Endothelial cell of umbilical vein (primary cell): ENCODE measurements at places on chromosomes 1 and 21.

- DNase-seq, result no peak
Measured at GRCh38 chr21:31543191-31543590, 116.3 kb upstream of the SOD1 start.

- DNase-seq, result no peak
Measured at GRCh38 chr1:99970713-99971255, 988 bp downstream of the SLC35A3 start.

DNA sequence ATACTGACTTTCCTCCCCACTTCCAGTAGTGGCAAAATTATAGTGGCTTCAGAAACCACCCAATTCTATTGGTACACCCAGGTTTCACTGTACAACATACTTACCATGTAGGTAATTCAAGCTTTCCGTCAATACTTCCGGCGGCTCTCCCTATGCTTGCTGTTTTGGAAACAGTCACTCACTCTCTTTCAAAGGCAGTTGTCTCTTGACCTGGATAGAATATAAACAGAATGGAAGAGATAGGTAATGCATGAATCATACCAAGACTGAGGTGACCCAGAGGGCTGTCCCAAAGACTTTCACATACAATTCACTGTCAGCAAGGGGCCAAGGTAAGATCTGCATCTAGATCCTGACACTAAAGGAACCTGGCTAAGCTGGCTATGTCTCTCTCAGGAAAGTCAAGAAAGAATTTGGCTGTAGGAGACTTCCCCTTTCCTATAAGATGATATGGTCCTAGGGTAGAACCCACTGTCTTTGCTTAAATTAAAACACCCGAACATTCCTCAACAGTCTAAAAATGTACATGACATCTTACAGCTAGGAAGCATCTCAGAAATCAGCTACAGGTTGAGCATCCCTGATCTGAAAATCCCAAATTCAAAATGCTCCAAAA lies 59.6 kb downstream of the LUZP1 start:
- no peak for DNase-seq

- no peak for DNase-seq
Measured at GRCh38 chr1:15192916-15193550, 39.5 kb downstream of the TMEM51 start.

- DNase-seq, result no peak
Measured at GRCh38 chr1:199303035-199303434, 664.2 kb downstream of the PTPRC start.

GRCh38 chr1:151639466-151639865 lies 27.6 kb downstream of the SNX27 start:
- DNase-seq, result peak; percentile 21

GRCh38 chr1:53361541-53361961 lies 33.7 kb upstream of the LRP8 start:
- DNase-seq, result no peak

DNA sequence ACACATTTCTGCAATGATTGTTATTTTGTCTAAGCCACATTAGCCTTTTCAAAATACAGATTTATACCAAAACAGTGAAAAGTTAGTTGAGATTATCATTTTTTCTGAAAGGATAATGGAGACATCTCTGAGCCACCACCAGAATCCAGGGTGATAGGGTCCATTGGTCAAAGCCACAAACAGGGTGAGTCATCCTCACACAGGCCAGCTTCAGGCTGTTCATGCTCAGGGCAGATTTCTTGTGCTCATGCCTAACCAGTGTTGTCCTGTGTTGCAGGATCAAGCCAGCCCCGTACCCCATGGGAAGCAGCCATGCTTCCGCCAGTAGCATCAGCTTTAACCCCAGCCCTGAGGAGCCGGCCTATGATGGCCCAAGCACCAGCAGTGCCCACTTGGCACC lies 13.4 kb downstream of the ELOA start:
- DNase-seq, result no peak

- no peak for DNase-seq
Measured at GRCh38 chr1:109621379-109622136, 1.9 kb downstream of the AMPD2 start.

- DNase-seq, result no peak
Measured at GRCh38 chr21:38258521-38259485, 2.0 kb downstream of the KCNJ15 start.

DNA sequence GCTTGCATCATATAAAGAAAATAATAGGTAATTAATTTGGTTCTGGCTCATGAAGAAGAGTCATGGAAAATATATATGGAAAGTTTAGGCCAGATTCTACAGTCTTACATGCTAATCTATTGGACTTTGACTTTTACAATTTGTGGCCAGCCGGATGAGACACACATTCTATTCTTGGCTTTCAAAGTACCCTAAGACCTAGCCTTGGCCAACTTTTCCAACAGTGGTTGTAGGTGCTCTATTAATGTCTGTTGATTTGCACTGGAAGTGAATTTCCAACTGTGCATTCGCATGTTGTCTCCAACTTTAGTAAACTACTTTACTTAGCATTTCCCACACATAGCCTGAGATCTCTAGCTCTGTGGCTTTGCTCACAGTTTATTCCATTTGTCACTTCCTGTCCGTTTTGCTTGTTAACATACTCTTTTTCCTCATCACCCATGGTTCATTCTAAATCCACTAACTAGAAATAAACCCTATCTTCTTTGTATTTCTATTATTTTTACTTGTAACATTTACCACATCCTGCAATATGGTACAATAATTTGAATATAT lies 644.0 kb downstream of the PTPRC start:
- DNase-seq, result peak; percentile 32

DNA sequence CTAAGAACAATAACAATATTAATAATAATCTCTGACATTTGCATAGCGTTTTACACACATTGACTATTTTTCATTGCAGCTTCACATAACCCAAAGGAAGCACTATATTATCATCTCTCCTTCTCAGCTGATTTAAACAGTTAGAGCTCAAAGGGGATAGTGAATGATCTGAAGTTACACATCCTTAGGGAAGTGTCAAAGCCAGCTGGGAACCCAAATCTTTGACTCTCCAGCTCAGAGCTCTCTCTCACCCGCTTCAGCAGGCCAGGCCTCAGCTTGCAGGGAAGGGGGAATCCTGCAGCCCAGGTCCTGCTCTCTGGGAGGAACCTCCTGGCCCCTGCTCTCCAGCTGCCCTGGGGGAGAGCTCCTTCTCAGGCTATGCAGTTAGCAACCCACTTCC lies 26.3 kb downstream of the PLEKHA6 start:
- DNase-seq, result no peak

DNA sequence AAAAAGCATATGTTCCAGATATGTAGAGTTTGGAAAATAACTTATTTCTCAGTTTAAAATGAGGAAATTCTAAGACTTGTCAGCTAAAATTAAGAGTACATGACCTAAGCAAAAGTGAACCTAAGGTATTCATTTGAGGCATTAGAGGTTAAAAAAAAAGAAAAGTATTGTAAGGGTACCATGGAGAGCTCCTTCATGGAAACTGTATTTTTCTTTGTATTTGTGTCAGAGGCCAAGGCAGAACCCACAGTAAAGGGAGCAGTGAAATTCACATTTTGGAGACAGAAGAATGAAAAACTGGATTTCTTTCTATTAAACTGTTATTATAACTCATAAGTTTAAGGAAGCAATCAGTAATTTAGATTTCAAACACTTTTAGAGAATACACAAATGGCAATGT lies 1494.8 kb downstream of the KCNT2 start:
- DNase-seq, result no peak

DNA sequence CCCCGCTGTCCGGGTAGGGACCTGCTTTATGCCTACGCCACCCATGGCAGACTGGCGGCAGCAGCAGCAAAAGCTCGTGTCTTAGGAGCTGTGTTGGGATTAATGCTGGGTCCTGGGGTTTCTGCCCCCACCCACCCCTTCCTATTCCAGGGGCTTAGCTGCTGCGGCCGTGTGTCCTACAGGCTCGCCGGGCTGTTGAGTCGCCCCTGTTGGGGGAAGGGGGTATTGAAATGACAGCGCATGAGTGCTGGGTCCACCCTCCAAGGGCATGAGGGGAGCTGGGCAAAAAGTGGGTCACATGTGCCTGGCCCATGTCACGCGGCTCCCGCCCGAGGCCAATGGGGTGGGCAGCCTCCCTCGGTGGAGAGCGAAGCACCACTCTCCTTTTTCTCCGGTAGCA lies 118.3 kb upstream of the COL6A1 start:
- no peak for DNase-seq

DNA sequence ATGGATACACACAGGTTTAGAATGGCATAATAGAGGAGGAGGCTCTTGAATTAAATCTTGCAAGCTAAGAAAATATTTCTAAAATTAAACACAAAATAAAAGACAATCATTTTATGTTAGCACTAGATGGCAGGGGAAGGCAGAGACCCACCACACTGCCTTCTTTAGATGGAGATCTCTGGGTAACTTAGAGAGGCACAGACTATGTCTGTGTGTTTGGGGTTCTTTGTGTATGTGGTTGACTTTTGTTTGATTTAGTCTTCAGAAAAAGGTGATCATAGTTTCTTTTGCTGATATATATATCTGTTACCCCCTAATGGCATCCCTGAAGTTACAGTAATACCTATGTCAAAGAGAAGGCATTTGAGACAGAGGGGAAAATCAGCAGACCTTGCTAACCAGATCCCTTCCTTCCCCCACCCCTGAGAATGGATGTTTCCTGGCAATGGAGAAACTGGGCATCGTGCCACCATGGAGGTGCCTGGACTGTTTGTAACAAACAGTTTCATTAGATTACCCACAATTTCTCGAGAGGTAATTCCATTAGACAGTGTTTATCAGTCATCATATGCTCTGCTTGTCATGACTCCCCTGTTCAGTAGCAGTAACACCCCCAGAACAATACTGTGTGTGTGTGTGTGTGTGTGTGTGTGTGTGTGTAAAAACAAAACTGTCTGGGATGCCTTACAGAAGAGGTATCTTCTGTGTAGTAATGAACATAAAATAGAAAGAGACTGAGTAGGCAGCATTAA lies 228.3 kb upstream of the DEPDC1 start:
- peak; percentile 39 for DNase-seq

GRCh38 chr1:230422221-230422981 lies 3.7 kb downstream of the PGBD5 start:
- no peak for DNase-seq

- no peak for DNase-seq
Measured at GRCh38 chr1:61184714-61185106, 102.3 kb downstream of the NFIA start.

DNA sequence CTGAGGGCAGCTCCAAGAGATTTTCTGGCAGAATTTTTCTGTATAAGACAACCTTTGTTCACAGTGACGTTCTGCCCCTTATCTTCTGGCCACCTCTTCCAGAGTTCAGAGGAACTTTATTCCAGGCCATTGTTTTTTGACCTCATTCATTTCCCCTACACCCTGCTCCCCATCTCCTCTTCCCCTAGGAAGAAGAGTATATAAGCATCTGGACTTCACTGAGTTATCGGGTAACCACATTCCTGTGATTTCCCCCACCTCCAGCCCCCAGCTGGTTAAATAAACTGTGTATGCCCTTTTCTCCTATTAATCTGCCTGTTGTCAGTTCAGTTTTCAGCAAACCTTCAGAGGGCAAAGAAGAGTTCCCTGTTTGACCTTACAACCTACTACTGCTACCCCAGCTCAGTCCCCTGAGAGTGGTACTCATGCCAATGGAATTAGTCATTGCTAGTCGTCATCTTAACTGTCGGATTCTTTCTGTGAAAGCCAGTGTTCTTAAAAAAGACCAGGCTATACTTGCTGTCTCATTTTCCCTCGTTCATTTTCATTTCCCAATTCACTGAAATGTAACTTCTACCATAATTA lies 14.3 kb upstream of the ALG14 start:
- DNase-seq, result peak; percentile 84

- no peak for DNase-seq
Measured at GRCh38 chr1:186420923-186421322, 40.0 kb downstream of the PDC start.

DNA sequence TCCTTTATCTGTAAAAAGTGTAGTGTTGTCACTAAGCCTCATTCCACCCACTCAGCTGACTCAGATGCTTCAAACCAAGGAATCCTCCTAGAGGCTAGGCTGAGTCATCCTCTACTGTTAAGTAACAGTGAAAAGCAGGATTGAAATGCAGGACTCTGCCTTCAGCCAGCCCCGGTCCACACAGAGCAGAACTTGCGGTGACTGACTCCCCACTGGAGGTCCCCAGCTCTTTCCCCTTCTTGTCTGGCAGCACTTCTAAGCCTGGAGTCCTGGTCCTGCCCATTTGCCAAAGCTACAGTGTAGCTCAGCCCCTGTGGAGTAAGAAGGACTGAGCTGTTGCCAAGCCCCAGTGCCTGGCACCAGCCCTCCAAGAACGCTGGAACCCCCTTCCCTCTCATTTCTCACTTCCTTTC lies 1.7 kb downstream of the RAB7B start:
- peak; percentile 53 for DNase-seq

DNA sequence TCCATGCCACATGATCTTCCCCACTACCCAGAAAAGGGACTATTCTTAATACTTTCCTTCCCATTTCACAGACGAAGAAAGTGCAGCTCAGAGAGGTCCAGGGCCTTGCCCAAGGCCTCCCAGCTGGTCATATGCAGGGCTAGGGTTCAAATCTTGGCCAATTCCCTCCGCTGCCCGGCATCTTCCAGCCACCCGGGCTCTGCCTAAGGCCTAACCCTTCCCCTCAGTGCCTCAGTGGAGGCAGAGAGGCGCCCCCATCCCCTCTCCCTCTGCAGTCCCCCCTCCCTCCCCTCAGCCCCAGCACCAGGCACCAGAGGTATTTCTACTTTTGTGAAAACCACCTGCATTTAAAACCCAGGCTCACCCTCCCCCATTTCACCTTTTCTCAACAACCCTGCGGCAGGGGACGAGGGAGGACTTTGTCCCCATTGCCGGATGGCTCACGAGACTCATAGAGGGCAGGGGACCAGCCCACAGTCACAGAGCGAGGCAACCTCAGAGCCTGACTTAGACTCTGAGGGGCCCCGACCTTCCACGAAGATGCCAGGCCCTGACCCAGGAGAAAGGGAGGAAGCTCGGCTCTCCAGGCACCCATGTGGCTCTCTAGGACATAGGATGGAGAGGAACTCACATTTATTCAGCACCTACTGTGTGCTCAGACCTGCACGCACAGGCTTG lies 12.3 kb downstream of the LAPTM5 start:
- DNase-seq, result no peak

GRCh38 chr1:245797592-245798348 lies 643.0 kb downstream of the KIF26B start:
- no peak for DNase-seq

GRCh38 chr1:112251766-112252506 lies 144.1 kb upstream of the CTTNBP2NL start:
- peak; percentile 4 for DNase-seq

GRCh38 chr1:197924516-197925123 lies 7.4 kb downstream of the LHX9 start:
- peak; percentile 58 for DNase-seq

DNA sequence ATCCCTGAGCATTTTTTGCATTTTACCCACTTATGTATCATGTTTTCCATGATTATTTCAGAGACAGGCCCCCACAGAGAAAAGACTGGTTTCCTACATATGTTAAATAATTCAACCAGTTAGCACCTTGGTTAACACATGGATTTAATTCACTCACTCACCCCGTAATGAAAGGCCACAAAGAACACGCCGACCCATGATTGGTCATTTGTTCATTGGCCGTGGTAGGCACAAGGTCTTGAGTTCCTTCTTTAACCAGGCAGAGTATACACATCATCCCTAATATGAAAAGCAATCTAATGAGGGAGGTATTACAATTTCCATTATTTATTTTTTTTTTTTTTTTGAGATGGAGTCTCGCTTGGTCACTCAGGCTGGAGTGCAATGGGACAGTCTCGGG lies 50.6 kb downstream of the RPS6KA1 start:
- no peak for DNase-seq
